Trophoblast cell (in vitro differentiated cells and primary cell): ENCODE measurements at places on chromosomes 2 and 18.
A peak's percentile ranks its signal among the peaks of the same experiment; 100 is the strongest.

DNA sequence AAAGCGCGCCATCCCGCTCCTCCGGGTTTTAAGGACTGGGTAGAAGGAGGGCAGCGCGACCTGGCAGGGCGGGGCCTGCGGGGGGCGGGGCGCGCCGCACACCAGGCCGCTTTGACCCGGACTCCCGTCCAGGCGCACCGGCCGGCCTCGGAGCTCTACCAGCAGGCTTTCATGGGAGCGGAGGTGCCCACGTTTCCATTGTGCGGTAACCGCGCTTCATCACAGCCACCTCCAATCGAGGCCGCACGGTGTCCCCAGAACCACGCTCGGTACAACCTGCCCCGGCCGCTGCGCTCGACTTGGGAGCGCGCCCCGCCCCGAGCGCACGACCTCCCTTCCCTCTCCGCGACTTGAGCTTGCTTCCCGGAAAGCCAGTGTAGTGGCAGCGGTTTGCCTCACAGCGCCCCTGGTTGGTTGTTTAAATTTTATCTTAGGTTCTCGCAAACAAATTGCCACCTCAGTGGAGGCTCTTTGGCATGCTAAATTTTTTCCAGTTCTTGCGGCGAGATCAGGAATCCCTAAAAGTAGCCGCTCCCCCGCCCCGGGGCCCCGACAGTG is 280 bp upstream of the CYP1B1 start:
- DNase-seq, result no peak

GRCh38 chr2:186516396-186516795 is 30.3 kb downstream of the ZC3H15 start:
- no peak for DNase-seq

- DNase-seq, result no peak
Measured at GRCh38 chr18:35197296-35197695, 43.5 kb upstream of the ZNF397 start.

- DNase-seq, result no peak
Measured at GRCh38 chr2:217610401-217610814, 392.4 kb downstream of the TNS1 start.

- no peak for DNase-seq
Measured at GRCh38 chr2:27914041-27914804, 23.7 kb downstream of the BABAM2 start.

DNA sequence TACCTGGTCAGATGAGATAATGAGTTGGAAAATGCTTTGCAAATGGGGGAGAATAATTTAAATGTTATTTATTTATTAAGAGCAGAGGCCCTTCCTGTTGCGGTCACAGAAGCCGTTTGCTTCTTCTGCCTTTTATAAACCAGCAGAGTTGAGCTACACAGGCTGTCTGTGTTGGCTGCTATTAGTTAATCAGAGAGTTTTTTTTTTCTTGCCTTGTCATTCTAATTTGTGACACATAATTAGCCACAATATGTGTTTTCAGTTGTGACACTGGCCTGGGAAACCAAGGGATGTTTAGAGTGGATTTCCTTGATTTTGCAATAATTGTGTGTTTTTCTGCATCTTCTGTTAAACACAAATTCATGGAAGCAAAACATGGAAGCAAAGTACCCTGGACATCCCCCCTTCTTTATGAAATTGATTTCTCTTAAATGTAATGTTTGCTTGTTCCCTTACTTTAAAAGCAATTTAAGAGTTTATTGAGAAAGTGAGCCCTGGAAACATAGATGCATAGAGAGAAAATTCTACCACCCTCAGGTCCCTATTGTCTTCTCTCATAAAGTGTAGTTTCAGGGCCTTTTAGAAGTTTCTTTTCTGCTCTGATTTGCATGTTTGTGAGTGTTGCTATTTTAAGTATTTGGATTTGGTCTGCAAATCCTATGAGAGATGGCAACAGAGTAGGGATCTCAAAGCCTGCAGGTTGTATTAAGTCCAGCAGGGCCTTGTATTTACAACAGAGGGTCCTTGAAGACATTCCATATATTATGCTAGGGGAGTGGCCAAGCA is 22.8 kb upstream of the IL37 start:
- no peak for DNase-seq

GRCh38 chr2:170573671-170574070 is 141.5 kb upstream of the SP5 start:
- DNase-seq, result no peak

- DNase-seq, result peak; percentile 73
Measured at GRCh38 chr2:62293490-62294271, 97.8 kb downstream of the B3GNT2 start.

GRCh38 chr2:225272173-225272572 is 127.3 kb upstream of the NYAP2 start:
- DNase-seq, result no peak

DNA sequence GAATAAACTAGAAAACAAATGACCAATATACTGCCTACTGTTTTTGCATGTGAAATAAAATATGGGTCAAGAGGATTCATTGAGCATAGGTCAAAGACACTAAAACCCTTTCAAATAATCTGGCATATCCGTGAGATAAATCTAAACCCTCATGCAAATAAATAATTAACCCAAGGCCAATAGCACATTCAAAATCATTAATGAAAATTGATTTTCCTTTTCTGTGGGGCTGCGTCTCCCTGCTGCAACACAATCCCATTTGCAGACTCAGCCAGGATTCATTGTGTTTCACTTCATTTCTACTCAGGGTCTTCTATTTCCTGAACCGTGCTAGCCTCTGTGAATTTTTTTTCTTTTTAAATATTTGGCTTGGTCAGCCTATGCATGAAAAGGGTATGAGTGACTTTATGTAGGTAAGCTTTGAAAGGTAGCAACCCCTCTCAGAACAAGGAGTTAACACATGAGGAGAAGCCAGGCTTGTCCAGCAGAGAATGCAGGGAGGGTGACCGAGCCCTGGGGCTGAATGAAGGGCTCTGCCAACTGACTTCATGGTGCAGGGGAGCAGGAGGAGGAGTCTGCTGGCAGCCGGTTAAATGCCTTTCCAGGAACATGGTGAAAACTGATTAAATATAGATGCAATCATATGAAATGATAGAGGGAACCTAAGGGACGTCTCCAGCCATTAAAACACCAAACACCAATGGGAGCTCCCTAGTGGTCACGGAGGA is 10.3 kb upstream of the CTAGE1 start:
- DNase-seq, result no peak

DNA sequence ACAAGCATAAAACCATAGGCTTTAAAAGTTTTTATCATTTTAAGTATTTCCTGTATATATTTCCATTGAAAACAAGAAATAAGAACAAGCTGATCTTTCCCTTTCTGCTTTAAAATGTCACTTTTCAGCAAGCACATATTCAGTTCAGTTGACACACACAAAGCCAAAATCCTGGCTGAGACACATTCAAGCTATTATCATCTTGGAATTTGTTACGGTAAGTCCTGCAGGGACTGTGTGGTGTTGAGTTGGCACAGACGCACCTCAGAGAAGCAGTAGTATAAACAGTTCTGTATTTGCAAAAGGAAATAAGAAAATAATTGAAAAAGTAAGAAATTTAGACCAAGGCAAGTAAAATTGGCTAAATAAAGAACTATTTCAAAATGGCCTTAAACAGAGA is 10.4 kb upstream of the DAW1 start:
- no peak for DNase-seq

DNA sequence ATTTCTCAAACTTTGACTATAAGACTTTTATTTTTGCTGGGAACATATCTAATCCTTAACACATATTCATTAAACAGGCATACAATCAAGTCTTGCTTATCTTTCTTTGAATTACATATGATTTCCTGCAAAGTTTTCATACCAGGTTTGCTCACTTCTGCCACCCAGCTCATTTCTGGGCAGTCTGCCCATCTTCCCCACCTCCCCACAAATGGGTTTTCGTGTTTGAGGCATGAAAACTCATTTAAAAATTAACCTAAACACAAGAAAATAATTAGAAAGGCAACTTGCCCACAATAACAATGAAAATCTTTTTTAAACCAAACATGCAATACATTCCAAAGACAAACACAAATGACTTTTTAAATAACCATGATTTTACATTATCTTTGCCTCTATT is 3.4 kb downstream of the CHST9 start:
- DNase-seq, result no peak

- DNase-seq, result peak; percentile 57
Measured at GRCh38 chr18:43277164-43277600, at the start of gene SYT4. Gene SYT4 (minus strand): TSS chr18:43277490. CDS start chr18:43277281, 209 bp downstream.

DNA sequence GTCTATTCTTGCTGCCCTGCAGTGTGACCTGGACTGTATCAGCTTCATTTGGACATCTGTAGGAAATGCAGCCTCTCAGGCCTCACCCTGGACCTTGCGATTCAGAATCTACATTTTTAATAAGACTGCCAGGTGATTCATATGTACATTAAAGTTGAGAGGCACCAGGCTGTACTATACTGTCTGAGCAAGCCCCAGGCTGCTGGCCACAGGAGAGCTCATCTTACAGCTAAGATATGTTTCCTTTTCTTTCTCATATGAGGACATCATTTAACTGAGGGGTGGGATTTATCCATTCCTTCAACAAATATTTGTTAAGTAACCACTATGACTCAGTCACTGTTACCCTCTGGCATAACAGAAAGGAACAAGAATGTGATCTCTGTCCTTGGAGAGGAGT is 78.2 kb upstream of the GCFC2 start:
- DNase-seq, result no peak

- DNase-seq, result peak; percentile 4
Measured at GRCh38 chr18:68840554-68841263, 42.8 kb downstream of the CCDC102B start.

DNA sequence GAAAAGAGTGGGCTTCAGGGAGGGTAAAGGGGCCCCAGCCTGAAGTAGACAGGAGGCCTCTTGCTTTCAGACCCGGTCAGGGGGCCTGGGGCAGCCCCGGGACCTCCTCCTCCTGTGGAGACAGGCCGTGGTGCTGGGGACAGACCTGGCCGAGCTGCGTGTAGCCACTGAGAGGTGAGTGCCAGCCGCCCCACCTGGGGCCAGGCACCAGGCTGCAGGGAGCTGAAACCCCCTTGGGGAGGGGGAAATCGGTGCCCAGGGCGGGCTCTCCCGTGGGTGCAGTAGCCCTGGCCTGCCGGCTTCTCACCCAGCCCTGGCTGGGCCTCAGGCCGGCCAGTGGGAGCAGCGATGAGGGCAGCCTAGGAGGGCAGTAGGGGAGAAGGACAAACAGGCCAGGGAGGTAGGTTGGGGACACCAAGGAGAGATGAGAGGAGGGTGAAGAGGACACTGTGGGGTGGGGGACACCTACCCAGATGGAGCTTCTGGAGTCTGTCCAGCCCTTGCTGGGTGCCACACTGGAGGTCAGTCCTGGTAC is 24.0 kb downstream of the CROCC2 start:
- DNase-seq, result no peak

- DNase-seq, result no peak
Measured at GRCh38 chr2:164523726-164524125, 97.6 kb downstream of the GRB14 start.

- no peak for DNase-seq
Measured at GRCh38 chr2:232984451-232985207, 28.4 kb downstream of the NGEF start.

DNA sequence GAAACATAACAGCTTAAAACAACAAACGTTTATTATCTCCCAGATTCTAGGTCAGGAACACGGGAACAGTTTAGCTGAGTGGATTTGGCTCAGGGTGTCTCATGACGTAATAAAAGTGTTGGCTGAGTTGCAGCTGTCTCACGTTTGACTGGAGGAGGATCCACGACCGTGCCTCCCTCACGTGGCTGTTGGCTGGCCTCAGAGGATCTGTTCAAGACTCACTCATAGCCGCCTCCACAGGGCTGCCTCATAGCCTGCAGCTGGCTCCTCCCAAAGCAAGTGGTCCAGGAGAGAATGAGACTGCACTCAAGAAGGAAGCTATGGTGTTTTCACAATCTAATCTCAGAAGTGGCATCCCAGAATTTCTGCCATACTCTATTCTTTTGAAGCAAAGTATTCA is 167.1 kb downstream of the RPRM start:
- no peak for DNase-seq

DNA sequence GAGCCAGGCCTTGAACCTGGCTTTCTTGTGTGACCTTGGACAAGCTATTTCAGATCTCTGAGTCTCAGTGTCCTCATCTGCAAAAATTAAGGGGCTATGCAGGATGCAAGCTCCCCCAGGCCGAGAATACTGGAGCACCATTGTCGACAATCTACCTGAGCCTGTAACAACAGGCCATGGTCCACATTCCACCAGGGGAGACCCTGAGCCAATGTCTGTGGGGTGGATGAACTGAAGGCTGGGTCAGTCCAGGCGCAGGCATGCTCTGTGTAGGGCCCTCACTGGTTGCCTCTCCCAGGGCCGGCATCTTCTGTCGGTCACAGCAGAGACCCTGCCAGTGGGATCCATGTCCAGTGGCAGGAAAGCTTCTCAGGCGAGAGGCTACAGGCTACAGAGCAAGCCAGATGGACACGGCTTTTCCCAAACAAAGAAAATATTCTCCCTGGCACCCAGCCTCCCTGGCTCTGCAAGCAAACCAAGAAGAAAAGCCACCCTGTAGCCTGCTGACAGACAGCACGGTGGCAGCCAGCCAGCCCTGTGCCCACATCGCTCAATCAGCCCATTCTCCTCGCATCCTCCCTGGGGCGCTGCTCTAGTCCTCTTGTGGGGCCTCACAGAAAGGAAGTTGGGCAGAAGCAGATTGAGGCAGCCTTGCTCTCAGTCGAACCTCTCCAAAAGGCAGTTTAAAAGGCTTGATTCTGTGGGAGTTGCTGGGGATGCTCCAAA is 48.7 kb upstream of the FZD7 start:
- no peak for DNase-seq

DNA sequence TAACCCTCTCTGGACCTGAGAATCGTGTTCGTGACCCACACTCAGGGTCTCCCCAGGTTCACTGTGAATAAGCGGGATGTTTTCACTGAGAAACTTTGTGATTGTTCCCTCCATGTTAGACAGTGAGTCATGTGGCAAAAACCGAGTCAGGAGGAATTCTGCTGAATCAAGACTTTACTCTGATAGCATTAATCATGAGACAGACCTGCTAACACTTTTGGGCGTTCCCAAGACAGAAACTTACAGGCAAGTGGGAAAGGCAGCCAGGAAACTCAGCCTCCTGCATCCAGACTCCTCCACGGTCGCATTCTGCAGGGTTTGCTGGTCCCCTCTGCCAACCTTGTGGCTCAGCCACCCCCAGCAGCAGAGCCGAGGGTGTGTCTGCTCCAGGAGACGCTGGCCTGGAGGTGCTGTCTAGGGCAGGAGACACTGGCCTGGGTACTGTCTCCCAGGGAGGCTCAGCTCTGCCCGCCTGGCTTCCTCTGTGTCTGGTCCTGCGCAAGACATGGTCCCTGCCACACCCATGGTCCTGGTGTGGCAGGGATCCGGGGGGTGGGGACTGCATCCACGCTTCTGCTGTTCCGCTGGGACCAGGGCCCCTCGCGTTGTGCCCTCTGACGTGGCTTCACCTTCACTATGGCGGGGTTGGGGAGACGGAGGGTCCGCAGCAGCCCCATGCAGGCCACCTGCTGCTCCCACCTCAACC is 177.4 kb downstream of the TWIST2 start:
- no peak for DNase-seq

- DNase-seq, result no peak
Measured at GRCh38 chr2:231361701-231362554, 33.6 kb upstream of the B3GNT7 start.

GRCh38 chr18:45012286-45012685 is 331.6 kb downstream of the SETBP1 start:
- DNase-seq, result no peak
